ENCODE measurements at places on chromosomes 6 and 20.

DNA sequence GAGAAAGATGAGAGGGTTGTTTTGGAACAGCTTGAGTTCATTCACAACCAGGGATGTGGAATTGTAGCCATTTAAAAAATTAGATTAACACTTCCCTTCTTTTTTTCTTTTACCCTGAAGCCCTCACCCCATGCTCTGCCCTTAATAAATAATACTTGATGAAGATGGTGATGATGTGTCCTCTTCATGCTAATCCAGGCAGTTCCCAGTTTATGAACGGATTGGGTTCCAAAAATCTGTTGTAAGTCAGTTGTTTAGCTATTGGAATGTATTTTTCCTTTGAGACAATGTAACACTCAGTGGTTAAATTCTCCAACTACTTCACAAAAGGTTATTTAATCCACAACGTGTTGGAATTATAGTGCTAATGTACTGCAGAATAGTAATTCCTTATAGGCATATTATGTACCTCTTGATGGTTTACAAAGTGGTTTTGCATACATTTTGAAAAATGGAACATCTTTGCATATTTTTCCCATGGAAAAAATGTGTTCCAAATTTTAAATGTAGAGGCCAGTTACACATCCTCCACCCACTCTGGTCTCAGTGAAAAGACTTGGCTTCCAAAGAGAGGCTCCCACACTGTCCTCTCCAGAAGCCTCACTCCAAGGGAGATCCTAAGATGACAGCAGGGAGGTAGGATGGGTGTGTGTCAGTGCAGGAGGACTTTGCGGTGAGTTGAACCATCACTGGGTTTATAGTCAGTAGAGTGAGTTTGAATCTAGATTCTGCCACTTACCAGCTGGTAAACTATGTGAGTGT lies 45.8 kb upstream of the CEP162 start:
- no peak for ATAC-seq

- ATAC-seq: no peak
These were observed 11.4 kb downstream of the MYB start for GRCh38 chr6:135192256-135193174.

DNA sequence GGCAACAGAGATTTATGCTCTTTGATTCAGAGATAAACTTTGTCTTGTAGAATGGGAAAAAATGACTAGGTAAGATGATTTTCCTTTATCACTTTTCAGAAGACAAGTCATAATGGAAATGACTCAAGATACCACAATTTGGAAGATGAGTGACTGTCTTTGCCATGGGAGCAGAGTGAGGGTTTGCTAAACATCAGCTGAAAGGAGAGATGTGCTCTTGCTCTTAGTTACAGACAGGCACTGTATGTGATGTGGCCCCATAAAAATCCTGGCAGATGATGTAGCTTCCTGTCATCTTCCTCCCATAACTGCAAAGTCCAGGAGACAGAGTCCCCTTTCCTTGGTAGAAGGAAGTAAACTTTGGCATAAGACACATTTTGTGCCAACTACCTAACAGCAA lies 47.6 kb downstream of the BACH2 start:
- ATAC-seq: peak; percentile 51

DNA sequence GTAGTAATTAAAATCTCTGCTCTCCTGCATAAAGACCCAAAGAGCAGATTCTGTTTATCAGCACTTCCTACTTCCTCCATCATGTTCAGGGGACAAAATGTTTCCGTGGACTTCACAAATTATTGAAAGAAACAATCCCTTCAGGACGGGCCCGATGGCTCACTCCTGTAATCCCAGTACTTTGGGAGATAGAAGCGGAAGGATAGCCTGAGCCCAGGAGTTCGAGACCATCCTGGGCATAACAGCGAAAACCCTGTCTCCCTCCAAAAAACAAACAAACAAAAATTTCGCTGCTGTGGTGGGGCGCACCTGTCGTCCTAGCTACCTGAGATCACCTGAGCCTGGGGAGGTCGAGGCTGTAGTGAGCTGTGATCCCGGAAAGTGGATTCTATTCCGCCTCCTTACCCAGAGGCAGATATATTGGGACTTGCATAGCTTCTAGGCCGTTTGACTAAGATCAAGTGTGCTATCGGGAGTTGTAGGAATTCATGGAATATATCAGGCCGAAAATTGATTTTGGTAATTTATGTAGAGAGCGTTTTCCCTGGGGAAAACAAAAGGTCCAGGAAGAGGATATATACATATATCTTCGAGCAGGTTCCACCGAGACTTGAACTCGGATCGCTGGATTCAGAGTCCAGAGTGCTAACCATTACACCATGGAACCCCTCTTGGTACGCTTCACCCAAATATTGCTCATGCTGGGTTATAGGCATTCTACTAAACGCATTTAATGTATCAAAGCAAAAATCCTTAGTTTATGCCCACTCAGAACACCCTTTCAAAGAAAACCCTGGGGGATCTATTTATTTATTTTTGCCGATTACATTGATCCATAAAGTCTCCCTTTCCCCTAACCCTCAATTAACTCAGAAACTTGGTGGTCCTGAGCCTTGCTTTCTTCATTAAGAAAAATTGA lies 74.5 kb upstream of the ZNF184 start:
- ATAC-seq: peak; percentile 77

GRCh38 chr6:39897698-39898097 lies 36.6 kb downstream of the MOCS1 start:
- ATAC-seq: no peak

DNA sequence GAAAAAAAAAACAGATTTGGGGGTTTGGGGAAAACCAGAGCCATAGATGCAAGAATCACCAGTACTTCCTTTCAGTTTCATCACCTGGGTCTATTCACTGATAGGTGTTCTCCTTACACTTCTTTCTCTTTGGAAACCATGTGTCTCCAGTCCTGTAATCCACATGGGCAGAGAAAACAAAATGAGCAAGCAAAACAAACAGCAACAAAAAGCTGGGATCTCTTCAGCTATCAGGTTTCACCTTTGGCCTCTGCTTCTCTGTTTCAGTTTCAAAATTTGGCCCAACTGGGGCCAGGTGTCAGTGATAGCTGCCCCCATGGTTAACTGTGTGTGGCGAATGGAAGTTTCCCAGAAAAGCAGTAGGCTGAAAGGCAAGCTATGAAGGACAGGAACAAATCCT lies 220.0 kb upstream of the THBS2 start:
- ATAC-seq: no peak

DNA sequence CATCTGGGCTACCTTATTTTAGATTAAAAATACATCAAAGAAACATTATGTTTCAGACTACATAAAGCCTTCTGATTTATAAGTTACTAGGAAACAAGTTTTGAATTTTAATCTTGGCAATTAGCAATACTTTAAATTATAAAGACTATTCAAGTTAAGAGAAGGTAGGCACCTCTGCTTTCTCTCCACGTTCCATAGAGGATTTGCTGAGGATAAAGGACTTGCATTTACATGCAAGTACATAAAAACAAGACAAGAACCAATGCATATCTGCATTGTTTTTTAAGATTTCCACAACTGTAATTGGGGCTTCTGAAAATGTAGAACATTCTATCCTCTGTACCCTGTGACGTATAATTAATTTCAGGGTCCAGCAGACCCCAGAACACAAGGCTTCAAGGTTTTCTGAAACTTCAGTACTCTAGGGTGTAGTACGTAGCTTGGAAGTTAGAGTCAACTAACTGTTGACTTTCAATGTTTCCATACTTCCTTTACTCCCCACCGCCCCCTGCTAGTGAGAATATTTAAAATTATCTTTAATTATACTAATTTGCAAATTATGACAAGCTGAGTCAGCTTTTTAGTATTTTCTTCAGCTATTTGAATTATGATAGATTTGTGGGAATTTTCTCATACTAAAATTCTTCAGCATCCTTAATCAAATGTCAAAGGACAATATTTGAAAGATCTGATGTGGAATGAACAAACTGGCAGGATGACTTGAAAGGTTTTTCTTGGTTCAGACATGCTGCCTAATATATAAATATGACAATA lies 82.8 kb downstream of the PKIB start:
- ATAC-seq: no peak

GRCh38 chr20:4180356-4180755 lies 165.0 kb upstream of the RNF24 start:
- ATAC-seq: no peak

DNA sequence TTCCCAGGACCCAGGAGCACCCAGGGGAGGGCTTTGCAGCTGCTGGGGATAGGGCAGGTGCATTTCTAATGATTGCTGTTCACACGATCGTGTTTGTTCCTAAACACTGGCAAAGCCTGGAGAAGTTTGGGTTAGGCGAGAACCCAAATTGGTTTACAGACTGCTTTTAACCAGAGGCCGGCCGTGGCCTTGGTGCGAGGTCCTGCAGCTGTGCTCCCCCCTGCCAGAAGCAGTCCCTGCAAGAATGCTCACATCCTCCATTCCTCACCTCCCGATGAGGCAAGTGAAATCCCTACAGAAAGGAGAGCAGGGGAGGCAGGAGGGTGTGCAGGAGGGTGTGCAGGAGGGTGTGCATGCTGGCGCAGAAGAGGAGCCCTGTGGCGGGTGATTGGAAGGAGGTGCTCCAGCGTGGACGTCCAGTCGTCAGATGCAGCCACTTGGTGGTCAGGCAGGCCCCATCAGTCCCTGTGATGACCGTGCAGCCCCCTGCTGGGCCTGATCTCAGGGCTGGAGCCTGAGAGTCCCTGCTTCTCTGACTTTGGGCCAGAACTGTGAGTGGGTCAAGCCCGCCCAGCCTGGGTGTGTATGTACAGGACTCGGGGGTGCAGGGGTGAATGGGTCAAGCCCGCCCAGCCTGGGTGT lies 55.7 kb upstream of the FRMD1 start:
- ATAC-seq: no peak

DNA sequence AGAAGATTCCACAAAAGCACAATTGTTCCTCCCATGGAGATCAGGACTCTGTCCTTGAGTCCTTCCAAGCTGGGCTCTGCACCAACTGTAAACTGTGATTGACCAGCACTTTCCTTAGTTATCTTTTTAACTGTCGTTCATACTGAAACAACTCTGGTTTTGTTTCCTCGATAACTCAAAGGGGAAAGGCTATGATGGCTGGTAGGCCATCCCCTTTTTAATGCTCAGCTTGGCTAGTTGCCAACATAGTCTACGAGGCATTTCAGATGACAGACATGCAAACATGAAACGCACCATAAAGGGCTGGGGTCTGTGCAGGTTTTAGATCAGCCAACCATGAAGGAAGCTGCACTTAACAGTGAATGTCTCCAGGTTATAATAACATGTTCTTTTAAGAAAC lies 497.1 kb upstream of the ARID1B start:
- no peak for ATAC-seq

DNA sequence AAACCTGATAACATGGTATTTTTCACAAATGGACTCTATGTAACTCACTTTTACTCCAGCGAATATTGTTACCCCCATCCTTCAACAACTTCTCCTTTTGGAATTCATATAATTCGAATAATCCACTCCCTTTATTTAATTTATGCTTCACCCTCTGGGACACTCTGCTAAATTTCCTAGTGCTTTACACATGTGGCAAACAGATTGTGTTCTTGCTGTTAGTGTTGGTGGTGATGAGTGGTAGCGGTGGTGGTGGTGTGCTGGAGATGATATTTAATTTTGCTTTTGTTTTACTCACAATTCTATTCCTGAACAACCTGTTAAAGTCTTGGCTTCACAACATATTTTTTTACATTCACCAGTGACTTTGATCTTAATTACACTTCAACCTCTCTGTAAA lies 32.8 kb downstream of the HTR1B start:
- no peak for ATAC-seq

GRCh38 chr20:17467120-17467655 lies 64.0 kb downstream of the BFSP1 start:
- ATAC-seq: no peak

GRCh38 chr6:157946865-157947532 lies 34.7 kb upstream of the SYNJ2 start:
- ATAC-seq: peak; percentile 88

- peak; percentile 48 for ATAC-seq
These were observed 3.7 kb downstream of the TNXB start for GRCh38 chr6:32105433-32105832.

- ATAC-seq: no peak
These were observed 103.6 kb upstream of the KCNK16 start for GRCh38 chr6:39426073-39426456.

- ATAC-seq: peak; percentile 77
These were observed 97.0 kb upstream of the MAN1A1 start for GRCh38 chr6:119446609-119447008.

- ATAC-seq: peak; percentile 90
These were observed 89.0 kb downstream of the CDS2 start for GRCh38 chr20:5215672-5216304.

DNA sequence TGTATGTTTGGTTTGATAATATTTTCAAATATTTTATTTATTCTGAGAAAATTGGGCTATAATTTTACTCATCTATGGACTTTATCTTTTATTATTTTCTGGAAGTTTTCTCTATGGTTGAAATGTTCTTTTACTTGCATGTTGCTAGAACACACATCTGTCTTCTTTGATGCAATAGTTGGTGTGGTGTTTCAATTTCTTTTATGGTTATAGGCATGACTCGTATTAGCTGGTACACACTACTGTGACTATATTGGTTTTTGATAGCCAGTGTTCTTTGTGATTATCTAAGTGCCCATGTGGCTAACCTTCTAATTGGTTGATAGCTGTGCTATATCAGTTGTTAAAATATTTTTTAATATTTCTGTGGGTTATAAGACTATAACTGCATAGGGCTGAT lies 1343.3 kb upstream of the GJE1 start:
- ATAC-seq: no peak

- no peak for ATAC-seq
These were observed 116.3 kb downstream of the ADTRP start for GRCh38 chr6:11662323-11662722.

DNA sequence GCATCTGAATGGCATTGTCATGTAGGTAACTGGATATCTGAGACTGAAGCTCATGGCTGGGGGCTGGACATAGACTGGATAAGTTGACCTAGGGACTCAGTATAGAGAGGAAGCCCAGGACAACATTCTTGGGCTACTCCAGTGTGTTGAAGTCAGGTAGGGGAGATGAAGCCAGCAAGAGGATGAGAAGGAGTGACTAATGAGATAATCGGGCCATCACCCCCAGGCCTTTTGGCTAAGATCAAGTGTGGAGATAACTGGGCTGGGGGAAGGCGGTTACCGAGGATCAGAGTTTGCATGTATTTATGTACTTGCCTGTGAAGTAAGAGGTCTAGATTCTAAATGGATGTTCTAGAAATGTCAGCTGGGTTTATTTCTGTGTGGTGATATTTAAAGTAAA lies 73.4 kb downstream of the ELOVL2 start:
- no peak for ATAC-seq

GRCh38 chr6:163294734-163295133 lies 119.8 kb upstream of the QKI start:
- no peak for ATAC-seq

- ATAC-seq: no peak
These were observed 57.3 kb downstream of the AHI1 start for GRCh38 chr6:135440087-135440792.

GRCh38 chr6:75158176-75158575 lies 47.7 kb downstream of the COL12A1 start:
- ATAC-seq: no peak

GRCh38 chr20:17798601-17799000 lies 98.8 kb downstream of the BANF2 start:
- ATAC-seq: no peak

GRCh38 chr6:32114796-32115195 lies 5.7 kb upstream of the TNXB start:
- ATAC-seq: peak; percentile 35
